ENCODE measurements at places on chromosomes 2 and 18. TPM values are rescaled to one million over a fixed set of nuclear protein-coding genes. Genes with fewer than 3 reads are reported as not detected.

DNA sequence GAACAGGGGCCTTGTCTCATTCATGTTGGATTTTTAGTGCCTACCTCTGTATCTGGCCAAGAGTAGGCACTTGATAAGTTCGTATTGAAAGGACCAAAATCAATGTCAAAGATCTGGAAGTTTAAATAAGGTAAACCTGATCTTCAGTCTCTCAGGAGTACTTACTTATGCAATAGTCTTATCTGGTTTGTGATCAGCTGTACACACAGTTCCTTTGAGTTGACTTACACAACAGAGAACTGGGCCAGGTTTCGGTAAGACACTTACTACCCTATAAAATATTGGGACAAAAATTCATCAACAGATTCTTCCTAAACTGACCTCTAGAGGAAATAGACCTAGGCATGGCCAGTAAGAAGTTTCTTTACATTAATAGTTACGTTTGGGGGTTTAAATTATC is 113.6 kb upstream of the NXPH2 start:
- no peak for DNase-seq

Gene CCL20
- not detected for total RNA-seq

DNA sequence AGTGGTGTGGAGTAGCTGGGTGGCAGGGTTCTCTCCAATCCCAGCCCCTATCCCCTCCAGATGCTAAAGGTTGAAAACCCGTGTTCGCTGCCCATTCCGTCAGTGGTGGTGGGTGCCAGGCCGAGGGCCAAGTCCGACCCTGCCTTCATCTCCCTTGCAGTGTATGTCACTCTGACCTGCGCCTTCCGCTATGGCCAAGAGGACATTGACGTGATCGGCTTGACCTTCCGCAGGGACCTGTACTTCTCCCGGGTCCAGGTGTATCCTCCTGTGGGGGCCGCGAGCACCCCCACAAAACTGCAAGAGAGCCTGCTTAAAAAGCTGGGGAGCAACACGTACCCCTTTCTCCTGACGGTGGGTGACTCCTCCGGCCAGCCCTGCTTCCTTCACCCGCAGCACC is 12.9 kb downstream of the SAG start:
- DNase-seq, result no peak

Gene MOGAT1
- 0.35 TPM for total RNA-seq

Gene DHRS9
- total RNA-seq, result not detected

Gene DYNAP
- not detected for total RNA-seq

DNA sequence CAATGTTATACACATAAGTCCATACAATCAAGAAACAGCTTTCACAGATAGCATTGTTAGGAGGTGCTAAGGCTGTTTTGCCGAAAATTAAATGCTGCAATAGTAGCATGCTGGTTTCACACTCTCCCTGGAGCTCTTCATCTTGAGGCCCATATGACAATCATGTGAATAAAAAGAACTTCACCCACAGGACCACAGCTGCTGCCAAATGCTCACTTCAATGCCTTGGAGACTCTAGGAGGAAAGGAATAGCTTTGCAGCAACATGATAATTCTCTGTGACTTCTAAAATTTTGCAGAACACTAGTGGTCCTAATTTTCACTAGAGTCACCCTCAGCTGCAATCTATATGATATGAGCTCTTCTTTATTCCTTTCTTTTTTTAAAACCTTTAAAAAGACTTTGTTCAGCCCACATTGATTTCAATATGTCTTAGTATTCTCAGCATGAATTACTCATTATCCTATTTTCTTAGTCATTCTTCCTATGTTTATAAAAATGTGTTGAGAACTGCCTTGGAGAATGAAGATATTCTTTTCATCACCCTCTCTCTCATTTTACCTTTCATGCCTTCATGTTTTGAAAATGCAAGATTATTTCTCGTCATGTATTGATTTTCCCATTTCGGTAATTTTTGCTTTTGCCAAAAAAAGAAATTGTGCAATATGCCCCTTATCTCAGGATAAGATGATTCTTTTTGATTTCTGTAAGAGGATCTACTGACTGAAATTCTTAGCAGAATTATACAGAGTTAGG is 108.2 kb downstream of the PDE1A start:
- DNase-seq, result no peak

- DNase-seq, result no peak
These were observed 159.0 kb upstream of the DAPL1 start for GRCh38 chr2:158635961-158636601.

DNA sequence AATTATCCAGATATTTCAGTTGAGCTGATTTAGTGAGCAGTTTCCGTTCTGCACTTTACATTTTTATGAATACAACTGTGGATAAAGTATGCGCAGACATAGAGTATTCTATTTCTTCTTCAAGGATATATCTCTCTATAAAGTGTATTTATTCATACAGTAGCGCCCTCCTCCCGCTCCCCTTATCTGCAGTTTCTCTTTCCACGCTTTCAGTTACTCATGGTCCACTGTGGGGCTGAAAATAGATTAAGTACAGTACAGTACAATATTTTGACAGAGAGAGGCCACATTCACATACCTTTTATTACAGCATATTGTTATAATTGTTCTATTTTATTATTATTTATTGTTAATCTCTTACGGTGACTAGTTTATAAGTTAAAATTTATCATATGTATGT is 19.7 kb upstream of the FHL2 start:
- no peak for DNase-seq

DNA sequence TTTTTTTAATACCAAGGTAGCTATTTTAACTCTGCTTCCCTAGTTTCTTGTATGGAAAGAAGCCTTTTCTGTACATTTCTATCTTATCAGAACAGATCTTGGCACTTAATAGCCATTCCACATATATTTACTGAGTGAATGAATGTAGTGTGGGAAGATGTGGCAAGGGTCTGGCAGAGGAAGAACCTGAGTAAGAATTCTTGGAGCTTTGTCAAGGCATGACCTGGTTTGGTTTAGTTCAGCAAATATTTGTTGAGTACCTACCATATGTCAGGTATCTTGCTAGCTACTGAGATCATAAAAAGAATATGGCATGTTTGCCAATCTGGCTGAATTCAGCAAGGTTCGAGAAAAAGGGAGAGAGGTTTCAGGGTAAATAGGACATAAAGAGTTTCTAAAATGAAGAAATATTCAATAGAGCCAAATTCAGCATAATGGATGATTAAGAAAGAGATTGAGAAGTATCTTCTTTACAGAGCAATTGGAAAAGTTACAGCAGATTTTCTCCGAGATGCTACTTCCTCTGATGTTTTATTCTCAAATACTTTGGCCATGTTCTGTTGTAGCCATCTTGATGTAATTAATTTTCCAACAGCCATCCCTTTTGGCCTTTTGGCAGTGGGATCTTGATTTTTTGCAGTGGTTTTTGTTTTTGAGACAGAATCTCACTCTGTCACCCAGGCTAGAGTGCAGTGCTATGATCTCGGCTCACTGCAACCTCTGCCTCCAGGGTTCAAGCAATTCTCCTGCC is 21.7 kb upstream of the MEP1B start:
- no peak for DNase-seq

Gene GALNT14
- 3.1 TPM for total RNA-seq

- no peak for DNase-seq
These were observed 816.2 kb downstream of the BCL11A start for GRCh38 chr2:59737299-59737698.

DNA sequence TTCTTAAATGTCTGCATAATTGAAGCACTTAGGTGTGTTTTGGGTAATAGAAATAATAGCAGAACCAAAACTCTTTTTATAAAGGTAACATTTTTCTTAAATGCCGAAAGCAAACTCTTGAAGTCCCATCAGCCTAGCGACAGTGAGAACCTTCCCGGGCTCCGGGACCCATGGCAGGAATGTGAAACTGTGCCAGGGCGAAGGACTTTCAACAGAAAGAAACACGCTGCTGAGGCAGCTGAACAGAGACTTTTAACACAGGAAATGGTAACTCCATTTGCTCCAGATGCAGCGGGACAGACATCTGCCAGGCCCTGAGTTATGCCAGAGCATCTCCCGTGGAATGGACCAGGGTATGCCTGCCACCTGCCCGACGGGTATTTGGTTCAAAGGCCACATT is 34.3 kb downstream of the SALL3 start:
- DNase-seq, result no peak

GRCh38 chr2:46535360-46535759 is 56.0 kb downstream of the TMEM247 start:
- no peak for DNase-seq

DNA sequence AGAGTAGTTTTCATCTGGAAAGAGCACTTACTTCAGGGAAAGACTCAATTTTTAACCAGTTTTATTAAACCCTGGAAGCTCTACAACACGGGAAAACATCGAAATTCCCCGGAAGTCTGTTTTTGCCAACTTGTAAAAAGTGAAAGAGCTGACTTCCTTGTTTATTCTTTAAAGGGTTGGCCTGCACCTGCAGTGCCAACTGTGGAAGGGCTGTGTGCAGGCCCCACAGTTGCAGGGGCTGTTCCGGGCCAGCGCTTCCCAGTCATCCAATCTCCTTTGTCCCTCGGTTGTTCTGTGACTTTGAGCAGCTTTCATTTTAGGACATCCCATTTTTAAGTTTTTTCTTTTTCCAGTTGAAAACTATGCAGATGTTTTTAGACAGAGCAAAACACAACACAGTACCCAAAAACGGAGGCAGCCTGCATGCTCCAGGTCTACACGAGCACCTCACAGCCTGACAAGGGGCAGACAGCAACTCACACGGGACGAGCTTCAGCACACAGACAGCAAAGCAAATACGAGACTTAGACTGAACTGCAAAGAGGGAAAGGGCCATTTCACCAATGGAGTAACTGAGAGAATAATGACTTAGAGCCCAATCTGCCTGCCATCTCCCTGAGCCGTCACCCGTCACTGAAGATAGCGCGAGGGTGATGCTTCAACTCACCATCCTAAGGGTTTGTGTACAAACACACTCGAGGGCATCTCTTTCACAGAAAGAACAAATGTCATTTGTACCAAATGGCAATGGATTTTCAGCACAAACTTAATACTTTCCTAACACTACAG is 70.6 kb downstream of the EMILIN2 start:
- DNase-seq, result no peak

DNA sequence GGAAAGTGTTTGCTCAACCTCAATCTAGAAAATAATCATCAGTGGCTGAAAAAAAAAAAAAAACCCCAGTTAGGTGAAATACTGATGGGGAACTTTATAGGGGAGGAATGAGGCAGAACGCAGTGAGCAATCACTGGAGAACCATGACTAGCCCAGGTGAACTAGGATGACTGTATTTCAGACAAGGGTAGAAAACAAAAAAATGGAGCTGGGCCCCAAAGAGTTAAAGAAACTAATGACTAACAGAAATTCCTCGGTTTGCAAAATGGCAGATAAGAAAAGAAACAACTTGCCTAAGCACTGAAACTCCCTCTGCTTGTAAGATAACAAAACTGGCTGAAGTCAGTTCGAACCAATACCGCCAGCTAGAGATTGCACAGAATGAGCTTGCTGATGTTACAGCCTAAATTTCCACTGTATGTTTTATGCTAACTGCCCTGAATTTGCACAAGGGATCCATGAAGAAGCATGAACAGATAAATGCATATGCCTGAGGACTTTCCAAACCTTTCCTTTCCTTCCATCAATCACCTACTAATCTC is 245.9 kb downstream of the METTL4 start:
- DNase-seq, result no peak

DNA sequence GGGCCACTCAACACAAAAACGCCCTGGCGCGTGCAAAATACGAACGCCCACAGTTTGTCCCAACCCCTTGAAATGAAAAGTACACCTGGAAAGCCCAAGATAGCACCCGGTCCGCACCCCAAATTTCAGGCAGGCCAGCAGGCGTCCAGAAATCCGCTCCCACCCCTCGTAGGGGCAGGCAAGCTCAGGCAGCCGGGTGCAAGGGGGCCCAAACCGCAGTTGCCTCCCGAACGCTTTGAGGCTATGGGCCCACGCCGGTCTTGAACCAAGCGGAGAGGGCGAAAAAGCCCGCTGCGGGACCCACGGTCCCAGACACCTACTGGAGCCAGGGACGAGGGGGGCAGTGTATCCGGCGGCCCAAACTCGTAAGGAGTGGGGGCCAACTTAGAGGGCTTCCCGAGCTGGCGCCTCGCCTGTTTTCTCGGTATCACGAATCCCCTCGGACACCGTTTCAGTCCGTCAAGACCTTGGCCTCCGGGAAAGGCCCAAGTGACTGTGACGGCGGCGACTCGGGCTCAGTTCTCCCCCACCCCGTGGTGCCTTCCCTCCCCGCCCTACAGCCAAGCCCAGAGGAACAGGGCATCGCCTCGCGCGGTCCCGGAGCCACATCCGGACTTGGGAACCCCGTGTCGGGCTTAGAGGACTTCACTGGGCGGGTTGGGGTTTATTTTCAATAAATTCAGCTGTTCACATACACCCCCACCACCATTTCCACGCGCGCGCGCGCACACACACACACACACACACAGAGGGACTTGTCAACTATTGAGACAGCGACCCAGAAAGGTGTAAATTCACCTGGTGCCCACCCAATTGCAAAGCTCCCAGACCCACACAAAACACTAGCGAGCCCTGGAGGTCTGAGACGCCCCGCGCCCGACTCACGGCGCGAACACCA is 6.2 kb upstream of the SATB2 start:
- no peak for DNase-seq

Gene GCG
- total RNA-seq, result not detected

Gene ZBTB7C
- total RNA-seq, result not detected

DNA sequence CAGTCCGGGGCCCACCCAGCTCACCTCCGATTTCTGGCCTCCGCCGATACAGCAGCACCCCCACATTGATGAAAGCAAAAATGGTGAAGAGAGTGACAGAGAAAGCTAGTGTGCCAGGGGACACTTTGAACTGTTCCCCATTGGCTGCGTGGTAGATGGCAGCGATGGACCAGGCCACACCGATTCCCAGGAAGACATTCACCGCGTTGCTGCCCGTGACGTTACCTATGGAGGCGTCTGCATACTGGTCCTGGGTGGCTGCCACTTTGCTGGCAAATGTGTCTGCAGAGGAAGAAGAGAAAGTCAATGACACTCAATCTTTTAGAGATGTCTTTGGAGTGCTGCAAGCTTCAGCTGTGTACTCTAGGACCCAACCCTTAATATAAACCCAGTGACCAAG is 336.3 kb upstream of the THUMPD2 start:
- no peak for DNase-seq

GRCh38 chr18:44039826-44040225 is 640.9 kb upstream of the SETBP1 start:
- DNase-seq, result no peak

- no peak for DNase-seq
These were observed 1.6 kb upstream of the KDSR start for GRCh38 chr18:63368611-63369010.

DNA sequence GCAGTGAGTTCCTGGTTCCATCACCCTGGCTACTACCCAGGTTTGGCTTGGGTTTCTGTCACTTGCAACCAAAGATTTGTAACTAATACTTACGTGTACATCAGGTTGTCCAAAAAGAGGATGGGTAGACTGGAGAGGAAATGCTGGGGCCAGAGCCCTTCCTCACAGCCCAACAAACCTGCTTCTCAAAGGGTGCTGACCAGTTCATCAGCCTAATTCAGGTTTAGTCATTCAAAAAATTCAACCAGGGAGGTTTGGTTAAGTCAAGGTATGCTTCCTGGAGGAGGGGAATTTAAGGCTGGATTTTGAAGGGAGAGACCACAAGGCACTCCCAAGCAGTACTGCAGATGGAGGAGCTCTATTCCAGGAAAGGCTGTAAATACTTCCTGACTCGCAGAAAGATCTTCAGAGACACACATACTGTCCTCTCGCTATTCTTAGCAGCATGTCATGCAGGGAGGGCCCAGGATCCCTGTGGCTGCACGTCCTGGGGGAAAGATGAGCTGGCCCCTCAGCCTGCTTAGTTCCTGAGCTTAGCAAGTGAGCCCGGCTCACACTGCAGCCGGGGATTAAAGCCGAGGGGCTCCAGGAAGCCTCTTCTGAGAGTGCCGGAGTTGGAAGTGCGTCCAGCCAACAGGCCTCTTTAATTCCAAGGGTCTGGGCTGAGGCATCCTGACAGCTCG is 40.0 kb upstream of the BIN1 start:
- DNase-seq, result no peak

All from PC-9 (cell line).